ENCODE measurements at places on chromosomes 2 and 18.

DNA sequence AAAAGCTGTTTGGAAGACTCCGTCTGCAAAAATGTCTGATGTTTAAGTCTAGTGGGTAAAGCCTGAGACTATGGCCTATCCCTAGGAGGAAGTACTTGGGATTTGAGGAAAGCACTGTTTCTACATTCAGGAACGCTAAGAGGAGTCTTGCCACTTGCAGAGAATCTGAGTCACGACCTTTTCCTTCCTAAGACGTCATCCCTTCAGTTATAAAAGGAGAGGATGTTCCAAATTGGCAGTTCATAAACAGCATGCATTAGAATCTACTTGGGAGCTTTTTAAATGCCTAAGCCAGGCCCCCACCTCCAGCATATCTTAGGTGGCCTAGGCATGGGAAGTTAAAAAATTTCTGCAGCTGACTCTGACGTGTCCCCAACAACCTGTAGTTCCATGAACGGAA, 125.9 kb downstream of the TTC32 start:
- DNase-seq: no peak

- no peak for DNase-seq
These were observed 279.3 kb downstream of the TMX3 start for GRCh38 chr18:68435581-68435980.

DNA sequence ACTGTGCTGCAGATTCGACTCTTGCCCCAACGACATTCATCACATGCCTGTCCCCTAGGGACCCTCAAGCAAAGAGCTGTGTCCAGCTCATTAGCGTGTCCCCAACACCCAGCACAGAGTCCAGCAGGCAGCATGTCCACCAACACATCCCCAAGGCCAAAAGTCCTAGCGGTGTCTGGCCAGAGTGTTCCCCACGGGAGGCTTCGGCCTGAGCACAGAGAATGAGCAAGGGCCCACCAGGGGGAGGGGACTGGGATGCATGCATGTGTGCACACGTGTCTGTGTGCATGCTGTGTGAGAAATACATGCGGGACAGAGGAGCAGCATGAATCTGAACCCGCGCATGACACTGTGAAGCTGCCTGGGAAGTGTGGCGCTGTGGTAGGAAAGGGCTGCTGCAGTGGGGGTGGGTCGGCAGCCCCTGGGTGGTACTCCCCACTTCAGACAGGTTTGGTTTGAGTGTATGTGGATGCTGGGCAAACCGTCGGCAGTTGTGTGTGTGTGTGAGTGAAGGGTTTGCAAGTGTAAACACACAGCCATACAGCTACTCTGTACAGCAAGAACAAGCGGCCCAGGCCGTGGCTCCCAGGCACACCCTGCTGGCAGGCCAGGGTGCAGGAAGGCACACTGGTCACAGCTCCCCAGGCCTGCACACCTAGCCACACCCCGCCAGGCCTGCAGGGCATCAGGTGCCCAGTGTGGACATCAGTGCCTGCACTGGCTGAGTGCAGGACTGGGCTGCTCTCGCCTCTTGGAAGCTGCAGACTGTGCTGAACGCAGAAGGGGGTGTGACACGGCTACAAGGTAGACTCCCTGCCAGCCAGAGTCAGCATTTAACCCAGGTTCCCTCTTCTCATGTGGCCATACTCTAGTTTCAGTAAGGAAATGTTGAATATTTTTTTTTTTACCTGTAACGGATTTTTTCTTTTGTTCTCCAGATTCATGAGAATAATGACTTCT, 19.5 kb upstream of the HES6 start:
- DNase-seq: no peak

- no peak for DNase-seq
These were observed 19.3 kb upstream of the ALK start for GRCh38 chr2:29940706-29941105.

- no peak for DNase-seq
These were observed 34.1 kb downstream of the ITGB1BP1 start for GRCh38 chr2:9388950-9389911.

GRCh38 chr18:77935342-77935741, 685.7 kb downstream of the GALR1 start:
- DNase-seq: no peak

DNA sequence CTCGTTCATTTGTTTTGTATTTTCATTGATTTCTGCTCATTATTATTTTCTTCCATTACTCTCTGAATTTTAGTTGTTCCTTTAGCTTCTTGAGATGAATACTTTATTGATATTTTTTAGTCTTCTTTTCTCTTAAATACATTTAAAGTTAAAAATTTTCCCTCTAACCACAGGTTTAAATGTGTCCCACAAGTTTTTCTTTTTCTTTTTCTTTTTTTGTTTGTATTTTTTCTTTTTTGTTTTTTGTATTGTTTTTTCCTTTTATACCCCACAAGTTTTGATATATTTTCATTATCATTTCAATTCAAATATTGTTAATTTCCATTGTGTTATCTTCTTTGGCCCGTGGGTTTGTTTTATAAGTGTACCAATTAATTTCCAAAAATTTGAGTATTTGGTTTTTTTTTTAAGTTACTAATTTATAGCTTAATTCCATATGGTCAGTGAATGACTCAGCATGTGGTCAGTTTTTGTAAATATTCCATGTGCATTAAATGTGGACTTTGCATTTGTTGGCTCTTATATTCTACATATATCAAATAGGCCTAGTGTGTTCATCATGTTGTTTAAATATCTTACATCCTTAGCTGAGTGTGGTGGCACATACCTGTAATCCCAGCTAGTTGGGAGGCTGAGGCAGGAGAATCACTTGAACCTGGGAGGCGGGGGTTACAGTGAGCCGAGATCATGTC, 16.2 kb downstream of the CENPO start:
- no peak for DNase-seq

DNA sequence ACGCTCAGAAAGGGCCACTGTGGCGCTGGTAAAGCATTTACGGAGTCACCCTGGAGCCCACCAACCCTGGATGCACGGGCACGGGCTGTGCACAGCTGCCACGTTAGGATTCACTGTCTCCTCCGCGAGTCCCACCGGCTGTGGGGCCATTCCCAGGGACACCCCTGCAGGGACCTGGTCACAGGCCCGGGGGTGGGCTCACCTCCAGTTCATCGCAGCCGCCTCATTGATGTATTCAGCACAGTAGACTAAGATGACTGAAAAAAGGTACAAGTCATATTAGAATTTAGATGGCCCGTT, 4.7 kb downstream of the TMEM18 start:
- no peak for DNase-seq

DNA sequence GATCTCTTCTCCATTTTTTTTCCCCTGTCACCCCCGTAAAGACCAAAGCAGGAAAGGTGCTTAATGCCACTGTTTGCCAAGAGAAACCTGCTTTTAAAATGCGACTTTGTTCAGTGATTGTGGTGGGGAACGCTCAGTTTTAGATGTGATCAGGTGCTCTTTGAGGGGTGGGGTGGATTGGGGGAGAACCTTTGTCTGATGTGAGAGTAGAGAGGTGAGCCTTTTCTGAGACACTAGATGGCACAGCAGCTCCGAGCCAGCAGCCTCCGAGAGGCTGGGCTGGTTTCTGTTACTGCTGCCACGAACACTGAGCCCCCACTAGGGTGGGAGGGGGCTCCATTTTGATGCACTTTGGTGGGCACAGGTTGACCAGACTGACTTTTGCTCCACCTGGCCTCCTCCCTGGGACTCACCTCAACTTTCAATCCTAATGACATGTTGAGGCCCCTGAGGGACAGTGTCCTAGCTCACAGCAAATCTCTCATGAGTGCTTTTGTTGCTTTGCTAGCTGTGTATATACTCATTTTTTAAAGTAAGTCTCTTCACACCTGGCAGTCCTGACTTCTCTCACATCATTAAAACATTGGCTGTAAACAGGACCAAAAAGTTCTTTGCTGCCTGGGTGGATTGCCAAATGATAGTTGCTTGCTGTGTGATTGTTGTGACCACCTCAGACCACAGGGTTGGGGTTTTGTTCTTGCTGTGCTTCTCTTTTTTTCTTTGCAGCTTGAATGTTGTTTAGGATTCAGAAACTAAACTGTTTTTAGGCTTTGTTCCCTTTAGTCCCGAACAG, 98.2 kb upstream of the MAP3K20 start:
- DNase-seq: peak; percentile 53

DNA sequence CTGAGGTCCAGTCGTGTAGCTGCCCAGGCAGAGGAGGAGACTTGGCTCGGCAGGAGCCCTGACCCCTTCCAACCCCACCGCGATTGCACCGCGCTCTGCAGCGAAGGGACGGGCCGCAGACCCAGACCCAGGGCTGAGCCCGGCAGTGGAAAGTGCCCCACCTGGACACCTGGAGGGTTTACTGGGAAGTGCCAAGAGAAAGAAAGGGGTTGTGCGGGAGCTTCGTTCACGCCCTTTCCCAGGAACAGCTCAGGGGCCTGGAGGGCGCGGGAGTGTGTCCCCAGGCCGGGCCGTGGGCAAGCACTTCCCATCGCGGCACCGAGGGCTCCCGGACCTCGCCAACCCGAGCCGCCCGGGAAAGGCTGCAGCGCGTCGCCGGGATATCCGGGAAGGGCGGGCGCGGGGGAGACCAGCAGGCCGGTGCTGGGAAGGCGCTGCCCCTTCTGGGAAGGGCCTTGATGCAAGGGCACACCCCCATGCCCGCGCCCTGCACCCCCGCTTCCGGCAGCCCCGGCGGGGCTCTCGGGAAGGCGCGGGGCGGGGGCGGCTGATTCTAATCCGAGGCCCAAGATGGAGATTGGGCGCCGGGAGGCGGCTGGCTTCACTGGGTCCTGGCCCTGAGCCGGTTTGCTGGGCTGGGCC, 36.1 kb upstream of the MRPL33 start:
- DNase-seq: peak; percentile 42

- no peak for DNase-seq
These were observed 5.8 kb upstream of the DGUOK start for GRCh38 chr2:73920577-73921545.

GRCh38 chr2:182862091-182862490, 4.3 kb downstream of the FRZB start:
- no peak for DNase-seq

GRCh38 chr2:196331143-196331542, 159.8 kb upstream of the STK17B start:
- DNase-seq: no peak

- DNase-seq: peak; percentile 18
These were observed 146.4 kb downstream of the FTCDNL1 start for GRCh38 chr2:199704358-199705238.

DNA sequence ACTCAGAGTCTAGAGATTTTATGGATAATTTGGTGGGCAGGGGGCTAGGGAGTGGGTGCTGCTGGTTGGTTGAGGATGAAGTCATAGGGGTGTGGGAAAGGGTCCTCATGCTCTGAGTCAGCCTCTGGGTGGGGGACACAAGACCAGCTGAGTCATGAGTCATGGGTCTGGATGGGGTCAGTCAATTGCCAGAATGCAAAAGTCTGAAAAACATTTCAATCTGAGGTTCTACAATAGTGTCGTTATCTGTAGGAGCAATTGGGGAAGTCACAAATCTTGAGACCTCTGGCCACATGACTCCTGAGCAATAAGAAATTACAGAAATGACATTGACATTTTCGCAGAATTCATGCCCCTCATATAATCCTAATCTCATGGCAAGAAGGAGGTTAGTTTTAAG, 15.1 kb downstream of the NMS start:
- no peak for DNase-seq

DNA sequence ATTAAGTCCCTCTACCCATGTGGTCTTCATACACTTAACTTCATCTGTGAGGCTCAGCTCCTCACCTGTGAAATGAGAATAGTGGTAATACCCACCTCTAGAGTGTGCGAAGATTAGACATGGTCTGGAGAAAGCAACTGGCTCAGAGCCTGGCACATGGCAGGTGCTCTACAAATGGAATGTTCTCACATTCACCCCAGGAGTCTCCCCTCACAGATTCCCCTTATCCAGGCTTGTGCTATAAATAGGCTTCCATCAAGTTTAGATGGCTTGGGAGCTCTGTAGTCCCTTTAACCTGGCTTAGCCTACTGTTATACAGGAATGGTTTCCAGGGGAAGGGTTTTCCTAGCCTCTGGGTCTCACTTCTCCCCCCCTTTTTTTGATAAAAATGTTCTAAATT, 455.9 kb downstream of the RNF144A start:
- peak; percentile 86 for DNase-seq

DNA sequence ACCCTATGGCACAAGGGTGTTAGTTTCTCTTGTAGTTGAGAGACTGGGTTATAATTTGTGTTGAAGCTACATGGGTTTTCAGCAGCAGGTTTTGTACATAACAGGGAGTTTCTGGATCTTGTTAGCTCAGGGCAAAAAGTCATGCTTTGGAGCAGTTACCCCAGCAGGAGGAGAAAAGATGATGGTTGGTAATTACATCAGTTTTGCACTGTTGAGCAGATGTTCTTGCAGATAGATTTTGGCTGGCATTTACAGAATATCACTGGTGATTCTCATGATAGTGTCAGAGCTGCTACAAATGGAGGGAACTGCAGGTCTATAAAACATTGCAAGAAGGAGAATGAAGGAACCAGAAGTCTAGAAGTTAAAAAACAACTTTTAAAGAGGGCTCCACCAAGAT, 215.2 kb upstream of the ATP5MC3 start:
- no peak for DNase-seq

GRCh38 chr2:205633994-205634393, 48.3 kb upstream of the NRP2 start:
- DNase-seq: no peak

DNA sequence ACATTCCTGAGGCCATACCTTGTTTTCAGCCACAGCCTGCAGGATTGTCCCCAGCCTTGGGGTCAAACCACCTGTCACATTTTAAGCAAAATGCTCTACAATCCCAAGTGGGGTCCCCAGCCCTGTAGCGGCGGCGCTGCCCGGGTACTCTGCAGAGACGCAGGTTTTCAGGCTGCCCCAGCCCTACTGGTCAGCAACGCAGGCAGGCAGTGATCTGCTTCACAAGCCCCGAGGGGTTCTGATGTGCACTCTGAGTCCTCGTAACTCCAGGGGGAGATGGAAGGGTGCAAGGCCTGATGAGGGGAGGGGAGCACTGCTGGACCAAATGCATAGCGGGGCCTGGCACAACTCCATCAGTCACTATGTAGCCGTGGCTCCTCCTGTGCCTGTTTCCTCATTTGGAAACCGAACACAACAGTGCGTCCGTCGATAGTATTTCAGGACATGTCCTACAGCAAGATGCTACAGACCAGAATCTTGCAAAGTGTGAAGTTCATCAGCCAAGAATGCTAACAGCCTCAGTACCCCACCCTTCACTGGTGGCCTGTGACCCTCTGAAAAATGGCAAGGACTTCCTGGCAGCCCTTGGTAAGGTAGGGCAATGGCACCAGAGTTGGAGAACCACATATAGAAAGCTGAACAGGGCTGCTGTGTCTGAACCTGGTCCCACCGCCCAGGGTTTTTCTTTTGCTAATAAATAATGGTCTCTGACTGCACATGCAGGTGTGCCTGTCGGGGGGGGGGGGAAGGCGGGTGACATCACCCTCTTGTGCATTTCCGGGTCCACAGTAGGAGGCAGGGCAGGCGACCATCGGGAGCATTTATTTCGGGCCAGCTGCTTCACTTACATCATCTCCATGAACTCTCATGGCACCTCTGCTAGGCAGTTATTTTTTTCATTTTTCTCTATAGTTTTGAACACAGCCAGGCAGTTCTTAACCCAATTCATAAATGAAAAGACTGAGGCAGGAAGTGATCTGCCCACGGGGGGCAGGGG, 50.6 kb upstream of the TFCP2L1 start:
- peak; percentile 26 for DNase-seq
